ENCODE measurements at places on chromosomes 3 and 15. TPM values are rescaled to one million over a fixed set of nuclear protein-coding genes. Genes with fewer than 3 reads are reported as not detected.

The ABI3BP gene
- polyA plus RNA-seq = 35.2 TPM

The KNG1 gene
- 0.45 TPM for polyA plus RNA-seq

The ELL3 gene
- 2.9 TPM for polyA plus RNA-seq

The MNS1 gene
- polyA plus RNA-seq = 9.0 TPM

The GATM gene
- 152 TPM for polyA plus RNA-seq

The GABRR3 gene
- polyA plus RNA-seq = not detected

The NEO1 gene
- 111 TPM for polyA plus RNA-seq

Data from spinal cord (tissue), 10 donors.